Muscle of arm (tissue), 14 donors: ENCODE measurements at places on chromosomes 11 and 22.

DNA sequence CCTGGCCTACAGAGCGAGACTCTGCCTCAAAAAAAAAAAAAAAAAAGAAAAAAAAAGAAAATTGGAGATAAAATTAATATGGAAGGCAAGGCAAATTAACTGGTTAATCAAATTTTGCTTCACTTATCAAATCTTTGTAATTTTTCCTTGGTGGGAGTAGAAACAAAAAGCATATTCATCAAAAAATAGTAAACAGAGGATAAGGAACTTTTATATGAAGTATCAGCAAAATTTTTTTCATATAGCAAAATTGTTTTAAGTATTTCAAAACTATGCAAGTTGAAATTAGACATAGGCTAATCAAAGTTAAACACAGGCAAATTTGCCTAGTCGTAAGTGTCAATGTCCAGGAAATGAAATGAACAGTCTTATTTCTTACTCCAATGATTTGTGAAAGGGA is 33.0 kb downstream of the PICALM start:
- no peak for DNase-seq

- no peak for DNase-seq
Observed at GRCh38 chr11:115552773-115553438, 48.7 kb upstream of the CADM1 start.

DNA sequence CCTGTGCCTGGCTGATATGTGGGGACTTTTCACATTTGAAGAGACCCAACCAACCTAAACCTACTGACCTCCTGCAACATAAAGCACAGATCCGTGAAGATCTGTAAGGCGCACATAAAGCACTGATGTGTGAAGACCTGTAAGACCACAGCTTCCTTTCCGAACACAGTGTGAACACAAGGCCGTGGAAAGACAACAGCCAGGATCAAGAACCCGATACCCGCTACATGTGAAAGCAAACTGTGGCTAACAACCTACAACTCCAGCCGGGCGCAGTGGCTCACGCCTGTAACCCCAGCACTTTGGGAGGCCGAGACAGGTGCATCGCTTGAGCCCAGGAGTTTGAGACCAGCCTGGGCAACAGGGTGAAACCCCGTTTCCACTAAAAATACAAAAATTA is 17.6 kb upstream of the PPFIA1 start:
- no peak for DNase-seq

GRCh38 chr22:38970551-38970950 is 11.6 kb upstream of the APOBEC3B start:
- DNase-seq: no peak

GRCh38 chr11:71190551-71190950 is 61.8 kb downstream of the SHANK2 start:
- DNase-seq: no peak

DNA sequence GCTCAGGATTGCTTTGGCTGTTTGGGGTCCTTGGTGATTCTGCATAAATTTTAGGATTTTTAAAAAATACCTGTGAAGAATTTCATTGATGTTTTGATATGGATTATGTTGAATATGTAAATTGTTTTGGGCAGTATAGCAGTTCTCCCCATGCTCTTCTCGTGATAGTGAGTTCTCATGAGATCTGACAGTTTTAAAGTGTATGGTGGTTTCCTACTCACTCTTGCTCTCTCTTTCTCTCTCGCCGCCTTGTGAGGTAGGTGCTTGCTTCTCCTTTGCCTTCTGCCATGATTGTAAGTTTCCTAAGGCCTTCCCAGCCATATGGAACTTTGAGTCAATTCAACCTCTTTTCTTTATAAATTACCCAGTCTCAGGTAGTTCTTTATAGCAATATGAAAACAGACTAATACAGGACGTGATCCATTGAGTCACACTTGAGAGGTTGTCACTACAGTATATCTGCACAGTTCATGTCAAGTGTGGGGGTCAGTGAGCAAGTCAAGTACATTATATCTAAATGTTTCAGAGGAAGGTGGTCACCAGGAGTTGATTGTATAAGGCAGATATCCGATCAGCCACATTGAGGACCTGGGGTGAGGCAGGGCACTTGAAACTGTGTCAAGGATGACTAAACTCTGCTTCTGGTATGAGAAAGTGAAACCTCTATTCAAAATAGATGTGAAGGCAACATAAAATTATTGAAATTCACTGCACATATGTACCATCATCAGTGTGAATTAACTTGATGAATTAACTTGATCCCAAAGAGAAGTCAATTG is 70.7 kb upstream of the CCDC179 start:
- DNase-seq: no peak

GRCh38 chr11:72700146-72700545 is 25.9 kb upstream of the PDE2A start:
- no peak for DNase-seq

DNA sequence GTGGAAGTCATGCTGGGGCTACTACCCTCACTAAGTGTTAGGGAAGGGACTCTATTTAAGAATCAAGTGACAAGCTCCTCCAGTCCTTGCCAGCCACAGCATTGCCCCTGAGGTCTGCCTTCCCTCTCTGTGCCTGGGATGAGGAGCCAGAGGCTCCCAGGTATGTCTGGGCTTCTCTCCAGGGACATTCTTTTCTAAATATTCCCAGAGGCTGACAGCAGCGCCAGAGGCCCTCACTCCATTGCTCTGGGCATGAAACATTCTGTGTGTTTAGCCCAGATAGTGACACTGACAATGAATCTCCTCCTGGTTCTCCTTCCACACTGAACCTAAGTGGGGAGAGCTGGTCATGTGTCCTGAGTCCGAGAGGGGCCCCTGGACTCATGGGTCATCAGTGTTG is 2.2 kb downstream of the OR51E1 start:
- no peak for DNase-seq

DNA sequence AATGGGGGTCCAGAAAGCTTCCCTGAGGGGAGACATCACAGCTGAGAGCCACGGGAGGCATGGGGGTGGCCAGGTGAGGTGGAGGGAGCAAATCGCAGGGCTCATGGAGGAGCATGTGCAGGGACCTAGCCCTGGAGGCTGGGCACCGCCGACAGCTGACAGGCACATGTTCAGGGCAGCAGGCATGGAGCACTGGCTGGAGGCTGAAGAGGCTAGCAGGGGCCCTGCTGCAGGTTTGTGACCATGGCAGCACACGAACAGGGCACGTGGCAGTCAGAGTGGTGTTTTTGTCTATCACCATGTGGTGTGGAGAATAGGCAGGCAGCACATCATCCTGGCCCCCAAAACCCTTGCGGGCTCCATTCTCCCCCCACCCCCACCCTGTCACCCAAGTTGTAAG is 10.1 kb upstream of the CDC42EP2 start:
- DNase-seq: no peak

DNA sequence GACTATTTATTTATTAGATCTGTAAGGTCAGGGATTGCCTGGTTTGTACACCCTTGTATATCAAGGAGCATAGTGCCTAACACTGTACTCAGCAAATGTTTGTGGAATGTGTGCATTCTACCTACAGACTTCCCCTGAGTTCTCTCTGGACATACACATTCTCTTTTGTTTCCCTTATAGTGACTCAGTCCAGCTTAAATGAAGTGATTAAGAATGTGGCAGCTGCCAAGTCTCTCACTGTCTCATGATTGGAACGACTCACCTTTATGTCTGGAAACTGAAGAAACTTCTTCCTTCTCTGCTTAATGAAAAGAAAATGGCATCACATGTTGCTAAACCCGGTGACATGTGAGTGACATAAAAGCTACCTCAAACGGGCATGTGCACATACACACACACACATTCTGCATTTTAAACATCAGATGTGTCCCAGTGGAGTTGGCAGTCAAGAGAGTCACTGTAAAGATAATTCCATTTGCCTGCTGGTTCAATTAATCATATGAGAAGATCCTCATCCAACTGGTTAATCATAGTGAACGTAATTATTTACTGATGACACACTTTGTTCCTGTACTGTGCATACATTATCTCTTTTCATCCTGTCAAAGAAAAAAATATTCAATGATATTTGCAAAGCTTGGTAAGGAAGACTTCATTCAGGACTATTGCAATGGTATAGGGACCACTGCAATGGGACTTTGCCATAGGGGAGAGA is 42.8 kb downstream of the GLYAT start:
- DNase-seq: no peak

GRCh38 chr11:74699615-74700396 is 31.4 kb downstream of the CHRDL2 start:
- no peak for DNase-seq

DNA sequence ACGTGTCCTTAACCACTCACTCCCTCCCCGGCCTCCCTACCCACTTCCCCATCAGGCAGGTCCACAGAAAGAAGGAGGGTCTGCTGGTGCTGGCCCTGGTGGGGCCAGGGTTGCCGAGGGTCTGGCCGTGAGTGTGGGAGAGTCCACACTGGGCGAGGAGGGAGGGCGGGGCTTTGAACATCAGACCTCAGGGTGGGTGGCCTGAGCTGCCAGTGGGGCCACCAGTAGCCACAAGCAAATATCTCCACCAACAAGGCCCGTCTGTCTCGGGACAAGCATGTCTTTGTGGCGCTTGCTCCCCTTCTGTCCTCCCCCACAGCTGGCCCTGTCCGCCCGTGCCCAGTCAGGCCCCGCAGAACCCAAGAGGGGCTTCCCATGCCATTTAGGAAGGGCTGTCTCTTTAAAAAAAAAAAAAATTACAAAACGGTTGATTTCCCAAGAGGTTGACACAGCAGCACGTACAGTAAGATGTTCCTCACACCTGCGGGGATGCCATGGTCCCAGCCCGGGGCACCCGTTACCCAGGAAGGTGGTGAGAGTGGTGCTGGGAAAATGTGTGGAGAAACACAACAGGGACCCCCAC is 17.7 kb upstream of the TALDO1 start:
- DNase-seq: no peak
